ENCODE measurements at places on chromosomes 7 and 10.
A peak's percentile ranks its signal among the peaks of the same experiment; 100 is the strongest.

DNA sequence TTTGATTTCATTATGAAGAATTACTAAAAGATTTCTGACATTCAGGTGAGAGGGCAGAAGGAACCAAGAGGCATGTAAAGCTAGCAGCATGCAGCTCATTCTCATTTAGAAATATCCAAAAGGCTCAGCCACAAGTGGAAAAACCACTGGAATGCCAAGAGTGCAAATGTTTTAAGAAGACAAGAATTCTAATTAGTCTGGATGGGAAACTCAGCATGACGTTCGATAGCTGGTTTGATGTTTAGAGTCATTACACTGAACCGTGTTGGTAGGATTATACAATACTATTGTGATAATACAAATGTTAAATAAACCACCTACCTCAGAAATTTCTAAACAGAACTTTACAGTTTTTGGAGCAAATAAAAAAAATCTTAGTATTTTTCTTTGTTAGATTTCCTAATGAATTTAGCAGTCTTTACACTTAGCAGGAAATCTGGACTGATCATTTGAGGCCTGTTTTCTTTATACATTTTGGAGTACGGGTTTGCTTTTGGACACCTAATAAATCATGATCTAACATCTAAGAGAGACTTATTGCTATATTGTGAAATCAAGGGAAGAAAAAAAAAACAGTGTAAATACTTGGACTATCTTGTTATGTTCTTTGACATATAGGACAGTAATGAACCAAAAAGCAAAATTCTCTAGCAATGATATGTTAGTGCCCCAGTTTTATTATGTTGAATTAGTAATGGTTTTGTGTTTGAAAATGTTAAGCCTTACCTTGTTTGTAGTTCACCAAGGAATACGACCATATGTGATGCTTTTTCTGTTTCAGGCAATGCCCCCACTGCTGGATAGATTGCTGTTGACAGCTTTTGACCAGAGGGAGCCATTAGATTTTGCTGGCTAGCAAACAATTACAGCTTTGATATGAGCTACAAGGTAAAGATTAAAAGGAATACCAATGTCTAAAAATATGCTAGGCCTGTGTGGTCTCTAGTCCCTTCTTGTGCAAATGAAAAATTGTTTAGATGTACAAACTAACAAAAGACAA, 354.1 kb upstream of the SEMA3A start:
- DNase-seq: no peak

DNA sequence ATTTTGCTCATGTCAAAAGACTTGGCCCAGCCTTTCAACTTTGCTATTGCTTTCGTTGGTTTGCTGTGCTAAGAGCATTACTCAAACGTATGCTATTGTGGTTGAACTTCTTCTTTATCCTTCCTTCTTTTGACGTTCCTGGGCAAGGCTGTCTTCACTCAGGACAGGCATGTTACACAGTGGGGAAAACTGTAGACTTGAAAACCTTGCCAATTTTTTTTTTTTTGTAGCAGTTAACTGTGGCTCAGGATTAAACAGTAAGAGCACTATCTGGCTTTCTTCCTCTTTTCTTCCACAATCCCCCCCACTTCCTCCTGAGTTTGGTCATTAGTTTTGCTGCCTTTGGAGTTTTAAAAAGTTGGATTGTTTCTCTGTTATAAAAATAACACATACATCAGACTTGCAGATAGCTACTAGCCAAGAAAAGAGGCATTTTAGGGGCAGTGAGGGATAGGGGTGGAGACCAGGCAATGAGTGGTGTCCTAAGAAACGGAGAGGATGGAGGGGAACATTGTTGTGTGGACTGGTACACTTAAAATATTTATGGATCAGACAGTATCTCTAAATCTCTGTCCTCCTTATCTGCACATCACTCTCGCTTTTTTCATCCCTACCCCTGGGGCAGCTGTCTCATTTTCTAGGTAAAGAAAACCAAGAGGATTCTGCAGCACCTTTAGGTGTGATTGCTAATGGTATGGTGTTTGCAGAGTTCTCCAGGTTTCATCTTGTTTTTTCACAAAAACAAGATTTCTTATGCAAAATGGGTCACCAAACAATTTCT, 181.7 kb downstream of the LRMDA start:
- no peak for DNase-seq

DNA sequence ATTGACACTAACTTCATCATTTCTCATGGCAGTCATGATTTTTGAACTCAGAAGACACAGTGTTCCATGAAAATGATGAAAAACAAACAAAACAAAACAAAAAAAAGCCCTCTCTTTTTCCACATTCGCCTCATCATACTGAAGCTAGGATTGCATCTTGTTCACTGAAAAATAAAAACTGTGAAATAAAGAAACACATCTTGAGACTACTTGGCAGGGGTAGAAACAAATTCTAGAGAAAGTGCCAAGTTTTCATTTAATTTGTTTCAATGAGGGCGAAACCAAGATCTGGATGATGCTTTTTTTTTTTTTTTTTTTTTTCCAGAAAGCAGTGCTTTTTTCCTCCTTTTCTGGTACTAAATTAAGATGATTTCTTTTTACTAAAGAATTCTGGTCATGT, 350.4 kb upstream of the ETV1 start:
- DNase-seq: no peak

DNA sequence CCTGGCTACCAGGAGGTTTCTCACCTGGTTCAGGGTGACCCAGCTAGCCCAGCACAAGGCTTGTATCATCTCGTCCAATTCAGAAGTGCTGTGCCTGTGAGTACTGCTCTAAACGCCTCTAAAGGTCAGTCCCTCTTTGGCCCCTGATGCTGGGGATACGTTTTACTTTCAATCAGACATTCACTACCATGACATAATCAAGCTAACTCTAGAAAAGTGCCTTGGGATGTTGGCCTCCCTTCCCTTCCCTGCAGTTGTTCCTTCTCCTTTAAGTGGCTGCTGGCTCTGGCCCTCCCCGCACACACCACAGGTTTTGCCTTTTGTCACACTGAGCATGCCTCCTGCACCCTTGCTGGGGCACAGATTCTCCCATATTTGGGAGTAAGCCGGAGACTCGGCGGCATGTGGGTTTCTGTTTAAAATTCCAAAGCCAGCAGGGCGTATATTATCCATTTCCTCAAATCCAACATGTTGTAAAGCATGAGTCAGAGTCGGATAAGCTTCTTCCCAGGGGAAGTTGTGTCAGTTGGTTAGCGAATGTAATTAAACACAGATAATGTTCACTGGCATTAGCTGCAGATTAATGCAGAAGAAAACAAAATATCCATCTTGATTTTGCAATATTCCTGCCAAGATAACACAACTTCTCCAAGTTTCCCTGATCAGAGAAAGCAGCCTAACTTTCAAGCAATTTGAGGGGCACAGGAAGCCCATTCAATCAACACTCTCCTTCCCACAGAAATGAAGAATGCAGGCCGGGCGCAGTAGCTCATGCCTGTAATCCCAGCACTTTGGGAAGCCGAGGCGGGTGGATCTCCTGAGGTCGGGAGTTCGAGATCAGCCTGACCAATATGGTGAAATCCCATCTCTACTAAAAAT, 31.8 kb upstream of the VCL start:
- DNase-seq: peak; percentile 84

- no peak for DNase-seq
Measured at GRCh38 chr10:24869354-24870015, 82.9 kb downstream of the PRTFDC1 start.

DNA sequence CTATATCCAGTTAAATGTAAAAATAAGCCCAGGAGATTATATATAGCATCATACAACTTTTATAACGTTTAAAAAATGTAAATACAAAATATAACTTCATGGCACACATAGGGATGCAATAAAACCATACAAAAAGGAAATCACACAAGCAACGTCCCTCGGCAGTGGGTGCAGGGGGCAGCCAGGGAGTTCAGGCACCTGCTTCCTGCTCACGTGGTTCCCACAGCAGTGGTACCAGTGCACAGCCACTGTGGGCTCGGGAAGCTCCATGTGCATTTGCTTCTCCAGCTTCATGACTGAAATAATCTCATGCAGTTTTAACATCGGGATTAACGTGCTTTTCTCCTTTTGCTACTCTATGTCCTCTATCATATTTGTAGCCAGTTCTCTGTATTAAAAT, 255.5 kb upstream of the CXCL12 start:
- DNase-seq: no peak

- no peak for DNase-seq
Measured at GRCh38 chr7:103343758-103344452, 662 bp downstream of the DNAJC2 start.

- no peak for DNase-seq
Measured at GRCh38 chr7:151131592-151132293, 35.8 kb downstream of the GBX1 start.

- DNase-seq: no peak
Measured at GRCh38 chr10:82742478-82742877, 867.5 kb downstream of the NRG3 start.

DNA sequence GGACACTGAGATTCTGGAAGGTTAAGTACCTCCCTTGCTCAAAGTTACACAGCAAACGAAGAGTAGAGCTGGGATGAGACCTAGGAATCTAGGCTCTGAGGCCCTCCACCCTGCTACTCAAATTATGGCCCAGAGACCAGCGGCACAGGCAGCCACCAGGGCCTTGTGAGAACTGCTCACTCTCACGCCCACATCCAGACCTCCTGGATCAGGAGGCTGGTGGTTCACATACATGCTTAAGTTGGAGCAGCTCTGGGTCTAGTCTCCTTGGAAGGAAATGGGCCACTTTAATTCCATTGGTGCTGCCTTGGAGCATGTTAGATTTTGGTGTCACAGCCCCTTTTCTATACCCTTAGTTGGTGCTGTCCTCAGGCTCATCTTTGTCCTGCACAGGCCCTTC, 41.9 kb downstream of the ADRA2A start:
- peak; percentile 22 for DNase-seq

DNA sequence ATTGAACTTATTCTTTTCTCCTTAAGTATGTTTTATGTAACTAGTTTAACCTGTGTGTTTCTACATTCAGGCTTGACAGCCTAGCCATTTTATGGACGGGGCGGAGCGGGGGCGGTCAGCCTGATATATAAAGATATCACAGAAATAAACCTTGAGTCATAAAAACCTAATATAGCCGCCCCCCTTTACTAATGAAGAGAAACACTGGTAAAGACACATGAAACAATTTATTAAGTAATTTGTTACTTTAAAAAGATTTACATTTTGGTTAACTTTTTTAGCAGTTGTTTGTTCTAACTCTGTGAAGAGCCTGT, 84.0 kb downstream of the MAPK8 start:
- DNase-seq: no peak

GRCh38 chr7:35250941-35251340, 3.0 kb downstream of the TBX20 start:
- DNase-seq: no peak

GRCh38 chr7:131267631-131268030, 60.0 kb upstream of the MKLN1 start:
- no peak for DNase-seq

GRCh38 chr7:112161253-112162141, 44.7 kb downstream of the DOCK4 start:
- DNase-seq: no peak

All from left forelimb (tissue), 1 donor.